CD4-positive, alpha-beta T cell (primary cell): ENCODE measurements at places on chromosomes 13 and 19. TPM values are rescaled to one million over a fixed set of nuclear protein-coding genes. Genes with fewer than 3 reads are reported as not detected.

ALG11 gene
- 25.8 TPM for total RNA-seq

DNA sequence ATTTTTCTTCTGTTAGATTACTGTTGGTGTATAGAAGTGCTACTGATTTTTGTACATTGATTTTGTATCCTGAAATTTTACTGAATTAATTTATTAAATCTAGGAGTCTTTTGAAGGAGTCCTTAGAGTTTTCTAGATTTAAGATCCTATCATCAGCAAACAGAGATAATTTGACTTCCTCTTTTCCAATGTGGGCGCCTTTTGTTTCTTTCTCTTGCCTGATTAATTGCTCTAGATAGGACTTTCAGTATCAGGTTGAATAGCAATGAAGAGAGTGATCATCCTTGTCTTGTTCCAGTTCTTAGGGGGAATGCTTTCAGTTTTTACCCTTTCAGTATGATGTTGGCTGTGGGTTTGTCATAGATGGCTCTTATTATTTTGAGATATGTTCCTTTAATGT, 5.6 kb upstream of the CD33 start:
- no peak overlapping the region for H3K27ac ChIP-seq
- no peak for DNase-seq
- H3K36me3 ChIP-seq: no peaks in the 10 kb centered on the region
- H3K27me3 ChIP-seq: peaks cover 4% of the 10 kb centered on the region
- no peaks in the 10 kb centered on the region for H3K4me1 ChIP-seq

- no peak for DNase-seq
- no peaks in the 10 kb centered on the region for H3K27me3 ChIP-seq
- no peaks in the 10 kb centered on the region for H3K4me1 ChIP-seq
- no peaks in the 10 kb centered on the region for H3K36me3 ChIP-seq
- H3K27ac ChIP-seq: no peak overlapping the region
These were observed 412.8 kb downstream of the SLITRK6 start for GRCh38 chr13:85386424-85386823.

DNA sequence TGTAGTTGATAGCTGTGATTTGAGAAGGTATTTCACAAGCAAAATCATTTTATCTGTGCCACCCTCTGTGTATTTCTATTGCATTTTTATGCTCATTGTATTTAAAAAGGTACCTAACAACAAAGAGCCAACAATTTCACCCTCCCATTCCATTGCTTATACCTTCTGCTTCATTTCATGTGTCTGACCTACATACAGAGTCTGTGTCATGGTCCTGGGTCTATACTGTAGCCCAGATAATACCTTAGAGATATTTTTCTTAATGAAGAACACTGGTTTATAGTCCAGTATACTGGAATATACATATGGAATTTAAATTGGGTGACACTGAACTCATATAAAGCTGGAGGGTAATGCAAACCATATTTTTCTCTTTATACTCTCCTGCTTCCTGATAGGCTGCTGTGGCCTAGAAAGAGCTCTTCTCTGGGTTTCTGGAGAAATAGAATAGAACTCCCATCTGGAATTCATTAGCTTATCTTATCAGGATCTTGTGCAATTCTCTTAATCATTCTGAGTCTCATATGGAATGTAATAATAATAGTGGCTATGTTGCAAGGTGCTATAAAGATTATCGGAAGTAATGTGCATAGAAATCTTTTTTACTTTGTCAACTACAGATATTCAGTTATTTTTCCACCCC, 31.8 kb upstream of the SPART start:
- peaks cover 11% of the 10 kb centered on the region for H3K27me3 ChIP-seq
- no peak overlapping the region for H3K4me3 ChIP-seq
- DNase-seq: no peak
- H3K4me1 ChIP-seq: no peaks in the 10 kb centered on the region
- H3K27ac ChIP-seq: no peak overlapping the region
- no peaks in the 10 kb centered on the region for H3K36me3 ChIP-seq

GRCh38 chr13:43377973-43378372, 354.6 kb downstream of the DNAJC15 start:
- no peaks in the 10 kb centered on the region for H3K27me3 ChIP-seq
- DNase-seq: no peak
- no peak overlapping the region for H3K27ac ChIP-seq
- H3K36me3 ChIP-seq: no peaks in the 10 kb centered on the region
- no peak overlapping the region for H3K4me3 ChIP-seq

DNA sequence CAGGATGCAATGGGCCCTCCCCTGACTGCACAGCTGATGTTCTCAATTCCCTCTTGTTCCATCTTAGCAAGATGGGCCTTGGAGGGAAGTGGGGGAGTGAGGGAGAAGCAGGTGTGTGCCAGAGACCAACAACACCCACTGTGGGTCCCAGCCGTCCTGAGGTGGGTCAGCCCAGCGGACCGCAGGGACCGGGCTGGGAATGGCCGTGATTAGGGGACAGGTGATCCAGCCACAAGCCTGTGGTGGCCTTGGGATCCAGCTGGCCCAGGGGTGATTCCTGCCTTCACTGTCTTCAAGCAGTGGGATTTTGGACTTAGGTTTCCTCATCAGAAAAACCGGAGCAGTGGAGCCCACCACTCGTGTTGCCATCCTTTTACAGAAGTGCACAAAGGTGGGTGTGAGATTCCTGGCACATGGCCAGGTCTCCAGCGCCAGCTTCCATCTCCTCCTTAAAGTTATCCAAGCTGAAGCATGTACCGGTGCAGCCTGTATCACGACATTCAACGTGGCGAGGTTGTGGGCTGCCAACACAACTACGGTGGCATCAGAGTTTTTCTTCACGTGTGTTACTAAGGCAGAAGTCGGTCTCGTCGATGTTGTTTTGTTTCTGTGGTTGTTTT, 9.0 kb upstream of the ATP11A start:
- H3K27me3 ChIP-seq: no peaks in the 10 kb centered on the region
- no peak for DNase-seq
- no peak overlapping the region for H3K27ac ChIP-seq
- H3K4me3 ChIP-seq: no peak overlapping the region
- no peaks in the 10 kb centered on the region for H3K4me1 ChIP-seq

DNA sequence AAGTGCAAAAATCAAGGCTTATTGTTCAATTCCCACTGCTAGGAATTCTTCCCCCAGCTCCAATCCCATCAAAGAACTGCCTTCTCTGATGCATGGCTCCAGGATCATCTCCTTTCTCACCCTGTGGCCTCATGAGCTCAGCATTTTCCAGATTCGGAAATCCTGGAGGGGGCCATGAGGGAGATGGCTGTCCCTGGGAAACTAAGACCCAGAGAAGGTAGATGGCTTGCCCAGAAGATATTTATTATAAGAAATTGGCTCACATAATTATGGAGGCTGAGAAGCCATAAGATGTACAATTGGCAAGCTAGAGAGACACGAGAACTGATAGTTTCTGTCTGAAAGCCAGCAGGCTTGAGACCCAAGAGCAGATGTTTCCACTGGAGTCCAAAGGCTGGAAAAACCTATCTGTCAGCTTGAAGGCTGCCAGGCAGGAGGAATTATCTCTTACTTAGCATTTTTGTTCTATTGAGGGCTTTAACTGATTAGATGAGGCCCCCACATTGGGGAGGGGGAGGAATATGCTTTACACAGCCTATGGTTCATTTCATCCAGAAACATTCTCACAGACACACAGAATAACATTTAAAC, 58.6 kb downstream of the GADD45B start:
- peaks cover 14% of the 10 kb centered on the region for H3K4me1 ChIP-seq
- no peak overlapping the region for H3K4me3 ChIP-seq
- H3K27ac ChIP-seq: no peak overlapping the region
- DNase-seq: no peak
